ENCODE measurements at places on chromosomes 1 and 21.
A peak's percentile ranks its signal among the peaks of the same experiment; 100 is the strongest.

- H3K27ac ChIP-seq = no peak overlapping the region
- no peak for DNase-seq
- no peaks in the 10 kb centered on the region for H3K4me1 ChIP-seq
- no peaks in the 10 kb centered on the region for H3K27me3 ChIP-seq
- H3K36me3 ChIP-seq = no peaks in the 10 kb centered on the region
These were observed 41.5 kb upstream of the MRPS6 start for GRCh38 chr21:34031835-34032370.

DNA sequence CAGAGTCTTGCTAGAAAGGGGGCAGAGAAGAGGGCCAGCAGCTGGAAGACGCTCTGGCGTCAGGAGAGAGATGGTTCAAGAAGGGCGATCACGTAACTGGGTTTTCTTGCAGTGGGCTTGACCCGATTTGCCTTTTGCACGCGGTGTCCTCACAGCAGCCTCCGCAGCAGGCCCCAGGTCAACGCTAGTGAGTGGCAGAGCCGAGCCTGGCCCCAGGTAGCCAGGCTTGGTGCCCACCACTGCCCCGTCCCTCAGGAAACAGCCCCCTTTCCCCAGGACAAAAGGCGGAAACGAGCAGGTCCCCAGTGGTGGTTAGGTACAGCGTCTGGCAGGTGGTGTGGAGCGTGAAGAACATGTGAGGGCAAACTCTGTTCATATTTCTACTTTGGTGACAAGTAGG, 8.6 kb upstream of the UTS2 start:
- no peak for DNase-seq
- H3K27me3 ChIP-seq = peaks cover 4% of the 10 kb centered on the region
- no peak overlapping the region for H3K4me3 ChIP-seq
- peaks cover 5% of the 10 kb centered on the region for H3K36me3 ChIP-seq
- no peak overlapping the region for H3K27ac ChIP-seq

DNA sequence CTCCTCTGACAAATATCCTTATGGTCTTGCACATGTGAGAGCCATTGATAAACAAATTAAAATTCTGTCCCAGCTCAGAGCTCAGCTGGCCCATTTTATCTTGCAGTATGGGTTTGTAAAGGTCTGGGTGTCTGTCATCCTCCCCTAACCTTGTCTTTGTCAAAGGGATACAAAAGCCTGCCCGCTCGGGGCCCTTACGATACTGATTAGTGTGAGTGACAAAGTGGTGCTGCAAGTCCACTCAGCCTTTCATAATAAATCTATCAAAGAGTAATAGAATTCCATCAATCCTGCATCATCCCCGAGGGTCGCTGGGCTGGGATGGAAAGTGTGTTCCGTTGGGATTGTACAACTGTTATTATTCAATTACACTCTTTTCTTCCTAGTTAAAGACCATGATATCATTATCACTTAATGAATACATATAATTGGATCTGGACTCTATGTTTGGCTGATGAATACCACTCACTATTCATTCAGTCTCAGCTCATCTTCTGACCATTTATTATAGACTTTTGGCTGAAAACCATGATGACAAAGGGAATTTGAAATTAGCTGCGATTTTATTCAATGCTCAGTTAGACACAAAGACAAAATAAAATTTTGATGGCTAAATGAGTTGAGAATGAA, 122.5 kb upstream of the FOXD3 start:
- no peak overlapping the region for H3K4me3 ChIP-seq
- no peaks in the 10 kb centered on the region for H3K36me3 ChIP-seq
- DNase-seq = no peak
- H3K4me1 ChIP-seq = peaks cover 4% of the 10 kb centered on the region

DNA sequence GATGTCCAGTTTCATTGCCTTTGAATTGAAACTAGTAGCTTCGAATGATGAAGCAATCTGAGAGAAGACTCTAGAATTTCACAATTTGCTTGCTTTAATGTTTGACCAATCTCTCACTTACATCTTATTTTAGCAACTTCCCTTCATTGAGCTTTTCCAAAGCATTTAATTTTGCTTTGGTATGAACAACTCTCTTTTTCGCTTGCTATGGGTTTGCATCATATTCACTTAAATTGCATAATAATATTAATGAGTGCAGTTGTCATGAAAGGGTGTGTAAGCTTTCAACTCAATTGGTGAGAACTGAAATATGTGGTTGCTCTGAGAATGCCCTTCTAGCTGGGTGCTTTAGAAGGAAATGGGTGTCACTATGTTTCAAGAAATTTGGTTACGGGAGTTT, 309.2 kb downstream of the HLX start:
- H3K27me3 ChIP-seq = no peaks in the 10 kb centered on the region
- DNase-seq = no peak
- no peak overlapping the region for H3K27ac ChIP-seq
- no peak overlapping the region for H3K4me3 ChIP-seq

- no peak overlapping the region for H3K27ac ChIP-seq
- H3K4me3 ChIP-seq = peak overlapping the region; percentile 83
- DNase-seq = peak; percentile 44
- peaks cover 11% of the 10 kb centered on the region for H3K4me1 ChIP-seq
- peaks cover 7% of the 10 kb centered on the region for H3K27me3 ChIP-seq
- H3K36me3 ChIP-seq = no peaks in the 10 kb centered on the region
These were observed 10.9 kb downstream of the C1orf216 start for GRCh38 chr1:35707601-35708440.

DNA sequence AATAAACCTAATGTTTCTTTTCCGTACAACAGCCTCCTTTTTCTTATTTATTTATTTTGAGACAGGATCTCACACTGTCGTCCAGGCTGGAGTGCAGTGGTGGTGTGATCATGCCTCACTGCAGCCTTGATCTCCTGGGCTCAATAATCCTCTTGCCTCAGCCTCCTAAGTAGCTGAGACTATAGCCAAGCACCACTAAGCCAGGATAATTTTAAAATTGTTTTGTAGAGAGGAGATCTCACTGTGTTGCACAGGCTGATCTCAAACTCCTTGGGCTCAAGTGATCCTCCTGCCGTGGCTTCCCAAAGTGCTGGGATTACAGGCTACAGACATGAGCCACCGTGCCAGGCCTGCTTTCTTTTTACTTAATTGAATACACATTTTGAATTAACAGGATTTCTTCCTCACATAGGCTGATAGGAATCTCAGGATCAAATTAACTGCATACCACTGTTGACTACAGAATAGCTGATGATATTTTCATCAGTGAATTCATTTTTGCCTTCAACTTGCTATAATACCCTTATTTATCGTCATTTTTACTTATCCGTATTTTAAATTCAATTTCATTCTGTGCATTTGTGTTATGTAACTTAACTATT, 2010.5 kb downstream of the NCAM2 start:
- DNase-seq = no peak
- no peak overlapping the region for H3K27ac ChIP-seq
- no peaks in the 10 kb centered on the region for H3K36me3 ChIP-seq
- no peak overlapping the region for H3K4me3 ChIP-seq
- H3K4me1 ChIP-seq = peaks cover 22% of the 10 kb centered on the region

DNA sequence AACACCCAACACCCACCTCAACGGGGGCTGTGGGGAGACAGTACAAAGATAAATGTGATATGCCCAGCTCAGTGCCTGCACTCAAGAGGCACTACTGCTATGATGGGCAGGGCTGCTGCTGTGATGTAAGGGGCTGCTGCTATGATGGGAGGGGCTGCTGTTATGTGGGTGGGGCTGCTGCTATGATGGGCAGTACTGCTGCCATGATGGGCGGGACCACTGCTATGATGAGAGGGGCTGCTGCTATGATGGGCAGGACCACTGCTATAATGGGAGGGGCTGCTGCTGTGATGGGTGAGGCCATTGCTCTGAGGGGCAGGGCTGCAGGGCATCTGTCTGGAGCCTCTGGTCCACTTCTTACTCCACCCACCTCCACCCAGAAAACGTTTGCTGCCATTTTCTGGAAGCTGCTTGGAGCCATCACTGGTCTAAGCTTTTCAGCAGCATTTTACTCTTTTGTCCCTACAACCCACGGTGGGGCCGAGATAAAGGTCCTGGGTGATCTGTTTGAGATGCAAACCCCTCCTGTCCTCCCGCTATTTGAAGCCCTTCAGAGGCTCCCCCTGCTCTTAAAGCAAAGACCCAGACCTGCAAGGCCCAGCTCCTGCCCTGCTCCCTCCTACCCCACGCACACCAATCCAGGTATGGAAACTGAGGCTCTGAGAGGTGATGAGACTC, 656.9 kb downstream of the PTPRU start:
- no peak overlapping the region for H3K27ac ChIP-seq
- DNase-seq = no peak
- peaks cover 3% of the 10 kb centered on the region for H3K27me3 ChIP-seq
- no peaks in the 10 kb centered on the region for H3K36me3 ChIP-seq
- H3K4me3 ChIP-seq = no peak overlapping the region
- no peaks in the 10 kb centered on the region for H3K4me1 ChIP-seq

DNA sequence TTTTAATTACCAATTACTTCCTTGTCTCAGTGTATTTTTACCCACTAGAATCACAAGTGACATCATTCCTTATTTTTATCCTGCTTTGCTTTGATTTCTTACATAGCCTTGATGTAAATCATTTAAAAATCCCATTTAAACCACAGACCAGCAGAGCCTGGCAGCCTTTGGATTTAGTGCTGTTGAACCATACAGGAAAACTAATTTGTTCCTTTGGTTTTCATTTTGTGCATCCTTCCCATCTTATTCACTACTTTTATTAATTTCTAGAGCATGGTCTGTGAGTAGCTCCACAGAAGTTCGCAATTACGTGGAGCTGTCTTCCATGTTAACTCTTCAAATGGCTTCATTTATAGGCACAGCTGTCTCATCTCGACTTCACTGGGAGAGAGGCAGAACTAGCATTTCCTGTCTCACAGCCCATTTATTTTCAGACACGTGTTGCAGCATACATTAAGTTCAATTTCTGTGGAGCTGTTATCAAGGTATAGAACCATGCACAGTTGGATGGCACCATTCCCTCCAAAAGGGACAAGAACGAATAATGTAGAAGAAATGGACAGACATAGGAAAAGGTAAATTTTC, 235.3 kb downstream of the MRPL39 start:
- no peaks in the 10 kb centered on the region for H3K4me1 ChIP-seq
- no peak for DNase-seq
- no peak overlapping the region for H3K4me3 ChIP-seq
- no peaks in the 10 kb centered on the region for H3K27me3 ChIP-seq
- no peaks in the 10 kb centered on the region for H3K36me3 ChIP-seq

- no peaks in the 10 kb centered on the region for H3K36me3 ChIP-seq
- DNase-seq = no peak
- H3K27me3 ChIP-seq = no peaks in the 10 kb centered on the region
- no peaks in the 10 kb centered on the region for H3K4me1 ChIP-seq
- H3K4me3 ChIP-seq = no peak overlapping the region
- no peak overlapping the region for H3K27ac ChIP-seq
These were observed 106.2 kb upstream of the L1TD1 start for GRCh38 chr1:62088439-62088838.

DNA sequence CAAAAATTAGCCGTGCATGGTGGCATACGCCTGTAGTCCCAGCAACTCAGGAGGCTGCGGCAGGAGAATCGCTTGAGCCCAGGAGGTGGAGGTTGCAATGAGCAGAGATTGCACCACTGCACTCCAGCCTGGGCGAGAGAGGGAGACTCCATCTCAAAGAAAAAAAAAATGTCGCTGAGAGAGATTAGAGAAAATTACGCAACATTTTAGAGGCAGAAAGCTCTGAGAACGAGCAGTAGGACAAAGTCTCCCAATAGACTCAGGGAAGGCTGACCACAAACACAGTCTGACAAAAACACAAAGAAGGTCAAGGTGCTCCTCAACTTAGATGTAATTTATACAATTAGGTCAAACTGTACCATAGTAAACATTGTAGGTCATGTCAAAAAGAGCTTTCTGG, 367.6 kb upstream of the ZRANB2 start:
- no peaks in the 10 kb centered on the region for H3K36me3 ChIP-seq
- H3K27ac ChIP-seq = no peak overlapping the region
- H3K27me3 ChIP-seq = peaks cover 1% of the 10 kb centered on the region
- H3K4me1 ChIP-seq = no peaks in the 10 kb centered on the region

DNA sequence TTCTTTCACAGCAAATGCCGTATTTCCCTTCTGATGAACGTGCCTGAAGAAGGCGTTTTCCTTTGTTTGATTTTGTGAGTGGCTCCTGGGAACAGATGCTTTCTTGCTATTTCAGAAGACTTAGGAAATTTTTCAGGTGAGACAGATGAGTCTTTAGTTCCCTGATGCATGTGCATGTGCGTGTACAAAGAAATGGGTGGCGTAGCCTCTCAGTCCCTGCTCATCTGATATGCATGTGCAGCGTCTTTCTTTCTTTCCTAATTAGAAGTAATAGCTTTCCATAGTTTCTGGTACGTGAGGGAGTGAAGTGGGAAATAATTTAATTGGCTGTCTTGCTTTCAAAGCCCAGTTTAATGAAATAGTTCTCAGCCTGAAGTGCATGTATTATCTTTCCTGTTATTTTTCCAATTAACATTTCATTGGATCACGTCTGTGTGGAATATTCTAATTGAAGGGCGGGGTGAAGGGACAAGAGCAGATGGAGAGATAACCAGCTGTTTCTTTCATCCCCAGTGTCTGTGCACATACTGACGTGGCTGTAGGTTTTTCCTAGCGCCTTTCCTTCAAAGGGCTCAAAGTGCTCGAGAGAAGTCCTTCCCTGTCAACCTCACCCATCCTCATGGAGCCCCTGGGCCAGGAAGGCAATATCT, 104.3 kb downstream of the FAM78B start:
- peaks cover 8% of the 10 kb centered on the region for H3K4me1 ChIP-seq
- H3K27me3 ChIP-seq = peaks cover 2% of the 10 kb centered on the region
- no peak for DNase-seq

- peaks cover 10% of the 10 kb centered on the region for H3K4me1 ChIP-seq
- H3K36me3 ChIP-seq = no peaks in the 10 kb centered on the region
- peaks cover 7% of the 10 kb centered on the region for H3K27me3 ChIP-seq
- H3K27ac ChIP-seq = no peak overlapping the region
These were observed 5.1 kb upstream of the GNG12 start for GRCh38 chr1:67838180-67838910.

- H3K4me1 ChIP-seq = peaks cover 10% of the 10 kb centered on the region
- peaks cover 2% of the 10 kb centered on the region for H3K27me3 ChIP-seq
- no peak for DNase-seq
These were observed 19.9 kb upstream of the ABCB10 start for GRCh38 chr1:229578168-229579058.

DNA sequence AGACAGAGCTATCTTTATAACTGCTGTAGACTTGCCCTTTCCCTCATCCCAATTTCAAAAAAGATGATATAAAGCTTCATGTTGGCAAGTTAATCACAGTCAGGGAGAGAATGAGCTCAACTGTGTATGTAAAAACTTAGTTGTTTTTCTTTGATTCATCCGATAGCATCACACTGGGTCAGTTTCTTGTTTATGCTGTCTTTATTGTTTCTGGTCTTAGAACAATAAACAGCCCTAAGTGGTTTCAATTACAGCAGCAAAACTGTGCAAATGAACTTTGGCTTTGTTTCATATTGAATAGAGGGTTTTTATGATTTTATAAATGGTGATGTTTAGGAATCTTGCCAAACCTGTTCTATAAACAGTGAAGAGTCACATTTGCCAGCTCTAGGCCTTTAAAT, 423.8 kb upstream of the CXADR start:
- H3K4me1 ChIP-seq = no peaks in the 10 kb centered on the region
- no peak for DNase-seq
- no peaks in the 10 kb centered on the region for H3K36me3 ChIP-seq
- no peak overlapping the region for H3K4me3 ChIP-seq
- H3K27ac ChIP-seq = no peak overlapping the region

- DNase-seq = no peak
- peaks cover 10% of the 10 kb centered on the region for H3K36me3 ChIP-seq
- peaks cover 15% of the 10 kb centered on the region for H3K27me3 ChIP-seq
- H3K27ac ChIP-seq = no peak overlapping the region
- H3K4me3 ChIP-seq = no peak overlapping the region
- H3K4me1 ChIP-seq = peaks cover 9% of the 10 kb centered on the region
These were observed 39.4 kb upstream of the FAM131C start for GRCh38 chr1:16112596-16113555.
